MCF 10A (cell line): ENCODE measurements at places on chromosomes 1 and 21.

DNA sequence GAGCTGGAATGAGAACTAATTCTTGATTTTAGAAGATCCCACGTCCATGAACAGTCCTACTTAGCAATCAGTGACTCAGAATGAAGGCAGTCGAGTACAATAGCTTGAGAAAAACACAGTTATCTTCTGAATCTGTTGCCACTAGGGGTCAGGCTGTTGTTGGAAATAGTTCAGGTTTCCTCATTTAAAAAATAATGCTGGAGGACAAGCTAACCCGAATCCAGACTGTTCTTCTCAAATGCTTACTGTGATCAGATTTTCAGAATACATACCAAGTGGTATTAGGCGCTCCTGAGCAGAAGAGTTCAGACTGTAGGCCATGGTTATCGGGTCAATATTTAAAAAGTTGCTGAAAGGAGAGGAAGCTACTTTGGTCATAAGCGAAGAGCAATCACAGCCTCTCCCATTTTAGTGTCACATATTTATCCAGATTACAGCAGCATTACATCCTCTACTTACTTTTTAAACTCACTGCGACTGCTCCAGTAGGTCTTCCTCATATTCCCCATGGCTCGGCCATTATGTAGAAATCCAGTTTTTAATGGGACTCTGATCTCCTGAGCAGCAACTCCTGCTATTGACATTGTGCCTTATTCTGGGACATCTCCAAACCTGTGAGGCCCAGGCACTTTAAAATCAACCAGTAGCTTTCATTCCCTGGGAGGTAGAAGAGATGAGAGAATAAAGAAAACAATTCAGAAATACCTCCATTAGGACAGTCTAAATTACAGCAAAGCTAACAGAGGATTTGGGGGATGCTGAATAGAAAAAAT, 10.9 kb downstream of the ERRFI1 start:
- peak; percentile 82 for DNase-seq

DNA sequence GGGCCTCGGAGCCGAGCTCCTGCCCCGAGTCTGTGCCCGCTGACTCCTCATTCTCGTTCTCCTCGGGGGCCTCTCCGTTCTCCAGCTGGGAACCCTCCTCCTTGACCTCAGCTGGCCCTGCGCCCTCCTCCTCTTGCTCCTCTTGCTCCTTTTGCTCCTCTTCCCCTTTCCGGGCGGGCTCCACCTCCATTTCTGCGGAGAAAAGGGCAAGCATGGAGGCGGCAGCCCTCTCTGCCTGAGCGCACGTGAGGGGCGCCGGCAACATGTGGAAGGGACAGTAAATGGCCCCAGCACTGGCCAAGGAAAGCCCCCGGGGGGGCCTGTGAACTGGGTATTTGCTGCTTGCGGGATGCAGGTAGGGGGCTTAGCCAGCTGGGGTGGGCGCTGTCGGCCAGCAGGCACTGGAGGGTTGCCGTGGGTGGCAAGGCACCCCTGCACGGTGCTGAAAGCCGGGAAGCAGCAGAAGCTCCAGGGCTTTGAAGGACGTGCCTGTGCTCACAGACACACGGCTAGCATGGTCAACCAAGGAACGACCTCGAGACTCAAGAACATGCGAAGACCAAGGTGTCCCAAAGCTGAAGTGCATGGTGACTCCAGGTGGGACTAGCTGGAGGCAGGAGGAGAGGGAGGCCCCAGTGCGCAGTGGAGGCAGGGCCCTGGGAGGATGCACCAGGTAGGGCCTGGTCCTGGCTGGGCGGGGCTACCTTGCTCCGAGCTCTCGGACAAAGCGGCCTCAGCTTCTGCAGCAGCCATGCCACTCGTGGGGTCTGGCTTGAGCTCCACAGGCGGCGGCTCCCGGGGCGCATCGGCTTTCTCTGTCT, 30.7 kb downstream of the ZBTB17 start:
- DNase-seq = no peak

DNA sequence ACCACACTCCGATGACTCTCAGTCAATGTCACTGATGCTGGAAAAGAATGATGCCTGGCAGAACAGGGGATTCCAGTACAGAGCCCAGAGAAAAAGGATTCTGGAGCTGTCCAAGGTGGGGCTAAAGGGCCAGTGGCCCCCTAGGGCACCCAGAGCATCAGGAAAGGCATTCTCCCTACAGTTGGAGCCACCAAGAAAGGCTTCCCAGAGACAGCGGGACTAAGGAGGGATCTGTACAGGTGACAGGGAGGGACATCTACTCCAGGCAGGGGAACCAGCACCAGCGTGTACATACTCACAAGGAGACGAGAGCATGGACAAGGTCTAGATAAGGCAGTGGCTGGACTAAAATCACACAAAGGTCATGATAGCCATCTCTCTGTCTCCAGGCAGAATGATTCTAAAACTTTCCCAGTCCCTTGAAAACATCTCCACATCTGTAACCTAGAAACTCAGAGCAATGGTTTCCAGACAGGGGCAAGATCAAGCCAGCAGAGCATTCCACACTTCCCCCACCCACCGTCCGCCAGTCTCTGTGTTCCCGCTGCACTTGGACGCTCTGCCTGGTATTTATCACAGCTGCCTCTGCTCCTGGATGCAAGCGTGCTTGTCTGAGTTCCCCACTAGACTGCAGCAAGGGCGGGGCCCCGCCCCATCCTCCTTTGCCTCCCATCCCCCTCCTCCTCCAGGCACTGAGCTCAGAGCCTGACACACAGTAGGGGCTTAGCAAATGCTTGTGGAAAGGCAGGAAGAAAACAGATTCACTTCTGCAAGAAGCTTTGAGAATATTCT, 111.6 kb upstream of the ZC3H12A start:
- DNase-seq = no peak

DNA sequence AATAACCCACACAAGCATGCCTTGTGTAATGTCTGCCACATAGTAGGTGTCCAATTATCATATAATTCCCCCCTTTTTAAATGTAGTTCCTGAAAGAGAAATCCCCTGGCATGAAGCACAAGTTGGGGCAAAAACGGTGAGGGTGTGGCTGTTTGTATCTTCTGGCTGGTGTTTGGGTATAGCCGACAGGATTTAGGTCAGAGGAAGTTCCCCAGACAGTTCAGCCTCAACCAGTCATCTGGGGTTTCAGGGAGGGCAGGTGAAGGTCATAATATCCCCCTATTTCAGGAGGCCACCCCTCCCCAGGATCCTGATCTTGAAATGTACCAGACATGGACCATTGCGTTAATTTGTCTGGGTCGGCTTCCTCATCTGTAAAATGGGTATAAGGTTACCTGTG, 29.1 kb upstream of the JUN start:
- peak; percentile 19 for DNase-seq

- no peak for DNase-seq
Measured at GRCh38 chr21:37039411-37040075, 33.0 kb downstream of the RIPPLY3 start.

GRCh38 chr1:20047096-20047495, 22.9 kb upstream of the PLA2G5 start:
- DNase-seq = no peak

DNA sequence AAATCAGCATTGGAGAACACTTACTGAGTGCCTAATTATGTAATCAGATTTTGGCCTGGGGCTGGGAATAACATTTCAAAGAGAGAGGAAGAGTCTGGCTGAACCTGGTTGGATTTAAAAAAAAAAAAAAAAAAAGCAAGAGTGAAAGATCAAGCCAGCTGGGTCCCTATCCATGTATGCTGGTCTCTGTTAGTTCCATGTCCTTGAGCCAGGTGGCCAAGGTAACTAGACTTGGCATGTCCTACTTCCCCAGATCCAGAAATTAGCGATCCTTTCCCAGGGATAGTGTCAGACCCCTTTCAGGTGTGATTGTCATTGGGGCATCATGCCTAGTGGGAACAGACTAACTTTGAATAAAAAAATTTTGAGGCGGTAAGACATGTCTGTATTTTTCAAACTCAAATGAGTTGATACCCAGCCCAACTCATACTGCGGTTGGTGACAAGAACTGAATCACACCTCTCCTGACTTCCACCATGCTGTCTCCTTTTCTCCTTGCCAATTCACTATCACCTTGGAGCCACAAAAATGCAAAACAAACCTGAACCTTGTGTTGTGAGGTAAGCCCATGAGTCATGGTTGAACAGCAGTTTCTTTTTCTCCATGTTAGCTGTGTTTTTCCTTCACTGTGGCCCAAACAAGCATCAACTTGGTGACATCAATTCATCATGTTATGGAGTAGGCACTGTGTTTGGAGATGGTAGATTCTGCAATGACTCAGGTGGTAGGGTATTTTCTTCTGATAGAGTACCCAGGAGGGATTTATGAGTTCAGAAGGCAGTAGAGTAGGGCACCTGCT, 24.5 kb upstream of the PPP2R5A start:
- DNase-seq = peak; percentile 97

DNA sequence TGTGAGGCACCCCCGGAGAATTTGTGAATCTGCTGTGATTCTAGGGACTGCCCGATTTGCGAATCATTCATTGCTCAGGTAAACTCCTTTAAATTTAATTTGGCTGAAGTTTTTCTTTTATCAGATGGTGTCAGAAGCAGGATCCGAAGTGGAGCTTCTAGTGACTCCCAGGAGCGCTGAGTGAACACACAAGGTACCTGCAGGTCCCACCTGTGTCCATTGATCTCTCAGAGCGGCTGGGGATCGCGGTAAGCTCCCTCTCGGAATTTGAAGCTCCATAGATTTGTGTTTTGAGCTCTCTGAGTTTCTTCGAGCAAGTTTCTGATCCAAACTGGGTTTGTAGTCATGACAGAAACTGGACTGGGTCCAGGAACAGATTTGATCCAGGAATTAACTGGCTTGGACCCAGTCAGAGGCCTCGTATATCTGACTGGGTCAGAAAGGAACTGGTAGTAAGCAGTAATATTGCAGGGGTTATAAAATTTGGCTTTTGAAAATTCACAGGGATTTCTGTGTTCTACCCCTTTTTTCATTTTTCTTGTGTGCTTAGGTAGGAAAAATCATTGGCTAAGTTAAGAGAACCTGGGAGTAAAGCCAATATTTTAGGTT, 56.2 kb upstream of the EDEM3 start:
- no peak for DNase-seq

DNA sequence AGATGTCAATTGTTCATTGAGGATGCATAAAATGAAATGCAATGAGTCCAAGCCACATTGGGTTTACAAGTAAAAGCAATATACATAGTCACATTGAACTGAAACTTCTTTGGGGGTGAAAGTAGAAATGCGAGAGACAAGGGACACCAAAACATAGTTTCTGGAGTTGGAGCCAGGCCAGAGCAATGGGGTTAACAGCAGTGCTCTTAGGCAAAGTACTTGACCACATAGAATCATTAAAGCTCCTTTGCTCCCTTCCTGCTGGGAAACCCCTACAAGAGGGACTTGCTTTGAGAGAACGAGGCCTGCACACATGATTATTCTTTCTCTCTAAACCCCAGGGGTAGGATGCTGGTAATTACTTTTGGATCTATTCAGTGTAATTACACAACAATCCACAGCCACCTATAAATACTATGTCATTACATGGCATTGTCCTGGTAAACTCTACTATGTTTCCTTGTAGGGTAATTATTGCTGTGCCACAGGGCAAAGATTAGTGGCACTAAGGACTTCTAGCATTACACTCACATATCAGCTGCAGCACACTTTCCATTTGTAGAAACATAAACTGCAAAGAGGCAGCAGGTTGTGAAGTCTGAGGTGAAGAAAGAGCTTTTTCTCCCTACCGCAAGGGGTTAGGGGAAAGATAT, 421.6 kb upstream of the PBX1 start:
- DNase-seq = no peak
